ENCODE measurements at places on chromosomes 3 and 15.

DNA sequence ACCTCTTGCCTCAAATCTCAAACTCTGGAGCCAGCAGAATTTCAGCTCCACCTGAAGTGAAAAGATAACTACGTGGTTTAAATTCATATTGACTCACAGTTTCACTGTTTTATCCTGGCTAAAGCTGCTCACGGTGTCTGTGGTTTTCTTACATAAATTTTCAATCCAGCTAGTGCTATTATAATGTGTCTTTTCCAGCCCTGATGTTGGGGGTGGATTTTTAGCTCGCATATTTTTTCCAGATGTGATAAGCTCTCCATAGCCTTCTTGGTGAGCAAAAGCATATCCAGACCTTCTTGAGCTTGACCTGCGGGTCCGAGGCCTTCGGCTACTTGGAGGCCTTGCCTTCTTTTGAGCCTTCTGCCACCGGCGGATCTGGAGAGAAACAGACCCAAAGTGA is 239.3 kb downstream of the DTWD1 start:
- no peak for DNase-seq

DNA sequence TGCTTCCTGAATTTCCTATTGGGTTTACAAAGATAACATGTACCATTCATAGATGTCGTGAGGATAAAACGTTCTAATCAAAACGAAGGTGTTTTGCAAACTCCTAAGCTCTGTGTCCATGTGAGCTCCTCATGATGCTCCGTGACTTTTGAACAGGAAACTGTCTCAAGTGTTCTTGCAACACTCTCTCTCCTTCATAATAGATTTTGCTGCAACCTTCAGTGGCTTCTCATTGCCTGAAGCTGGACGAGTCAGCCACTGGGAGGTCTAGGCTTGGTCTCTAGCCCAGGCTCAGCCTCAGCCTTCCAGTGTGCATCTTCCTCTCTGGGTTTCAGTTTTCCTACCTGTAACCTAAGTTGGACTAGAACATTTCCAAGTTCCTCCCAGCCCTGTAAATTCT is 18.7 kb upstream of the BCL2A1 start:
- DNase-seq: no peak

- DNase-seq: no peak
Observed at GRCh38 chr3:143736205-143736997, 111.9 kb downstream of the SLC9A9 start.

GRCh38 chr3:152314677-152315353 is 46.1 kb downstream of the MBNL1 start:
- DNase-seq: no peak

- no peak for DNase-seq
Observed at GRCh38 chr3:10007126-10007782, 19.0 kb upstream of the FANCD2 start.

DNA sequence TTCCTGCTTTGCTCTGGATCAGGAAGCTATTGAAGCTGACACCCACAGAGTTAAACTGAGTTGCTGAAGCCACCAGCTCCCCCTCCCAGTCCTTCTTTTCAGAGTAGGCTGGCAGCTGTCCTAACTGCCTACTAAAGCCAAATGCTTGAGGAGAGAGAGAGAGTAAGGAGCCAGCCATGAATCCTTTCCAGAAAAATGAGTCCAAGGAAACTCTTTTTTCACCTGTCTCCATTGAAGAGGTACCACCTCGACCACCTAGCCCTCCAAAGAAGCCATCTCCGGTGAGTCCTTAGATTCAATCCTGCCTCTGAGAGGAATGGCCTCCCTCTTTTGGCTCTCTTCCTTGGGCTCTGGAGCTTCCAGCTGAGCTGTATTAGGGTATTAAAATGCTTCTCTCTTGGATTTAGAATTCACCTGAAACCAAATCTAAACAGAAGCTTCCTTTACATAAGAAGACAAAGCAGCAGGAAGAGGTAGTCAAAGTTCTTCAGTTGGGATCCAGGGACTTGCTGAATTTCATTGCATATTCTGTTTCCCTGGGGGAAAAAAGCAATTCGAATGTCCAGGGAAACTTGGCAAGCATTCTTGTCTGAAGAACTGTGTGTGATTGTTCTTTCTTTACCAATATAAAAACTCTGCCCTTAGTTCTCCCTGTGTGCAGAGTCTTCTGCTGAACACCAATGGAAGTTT is at the start of gene SLC15A2:
Gene SLC15A2, plus strand, starts transcription at position 101 of the 690 bp plus-strand sequence. Its CDS starts 76 bp downstream, at position 177.
- peak; percentile 66 for DNase-seq

DNA sequence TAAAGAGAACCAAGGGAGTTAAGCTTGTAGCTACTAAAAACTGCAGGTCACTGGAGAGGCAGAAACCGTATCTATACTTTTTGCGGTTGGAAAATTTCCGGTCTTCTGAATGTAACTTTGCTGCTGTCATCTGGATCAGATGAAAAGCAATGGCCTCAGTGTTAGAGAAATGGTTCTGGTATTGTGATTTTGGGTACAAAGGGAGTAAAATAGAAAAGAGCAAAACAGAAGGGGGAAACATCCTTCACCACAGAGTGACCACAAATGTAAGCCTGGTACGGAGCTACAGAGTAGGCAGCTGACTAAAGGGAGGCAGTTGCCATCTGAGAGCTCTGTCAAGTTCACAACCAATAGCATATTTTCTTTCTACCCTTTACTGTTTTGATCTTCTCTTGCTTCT is 5.6 kb downstream of the CD96 start:
- DNase-seq: no peak

DNA sequence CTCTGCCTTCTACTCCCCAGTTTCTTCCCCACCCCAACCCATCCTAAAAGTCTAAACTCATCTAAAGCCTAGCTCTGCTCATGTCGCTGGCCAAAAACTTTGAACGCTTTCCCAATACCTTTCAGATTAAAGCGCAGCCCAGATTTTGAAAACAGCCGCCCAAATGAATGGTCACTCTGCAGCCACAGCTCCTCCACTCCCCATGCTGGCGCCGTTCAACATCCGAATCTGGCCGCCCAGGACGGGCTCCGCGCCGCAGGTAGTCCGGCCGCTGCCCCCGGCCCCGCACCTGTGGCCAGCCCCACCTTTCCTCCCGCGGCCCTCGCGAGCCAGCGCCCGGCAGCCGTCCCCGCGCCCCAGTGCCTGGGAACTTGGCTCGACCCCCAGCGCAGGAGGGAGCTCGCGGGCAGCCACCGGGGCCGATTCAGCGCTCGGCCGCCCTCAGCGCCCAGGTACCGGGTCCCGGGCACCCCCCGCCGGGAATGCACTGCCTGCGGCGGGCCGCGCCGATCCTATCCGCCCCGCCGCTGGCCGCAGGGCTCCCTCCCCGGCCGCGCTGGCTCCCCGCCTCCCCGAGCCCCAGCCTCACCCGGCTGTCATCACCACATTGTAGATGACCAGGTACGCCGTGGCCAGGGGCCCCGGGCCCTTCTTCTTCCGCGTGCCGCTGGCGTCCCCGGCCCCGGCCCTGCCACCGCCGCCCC is 417 bp downstream of the HACD2 start:
- peak; percentile 61 for DNase-seq

GRCh38 chr3:183290216-183290615 is 37.2 kb downstream of the B3GNT5 start:
- DNase-seq: no peak

GRCh38 chr3:193016437-193016901 is 98.8 kb upstream of the MB21D2 start:
- DNase-seq: no peak

- no peak for DNase-seq
Observed at GRCh38 chr3:186411994-186412393, 50.0 kb upstream of the DGKG start.

- DNase-seq: no peak
Observed at GRCh38 chr3:42511736-42512135, 9.3 kb downstream of the VIPR1 start.

GRCh38 chr3:185313693-185314246 is 49.2 kb upstream of the MAP3K13 start:
- DNase-seq: no peak

DNA sequence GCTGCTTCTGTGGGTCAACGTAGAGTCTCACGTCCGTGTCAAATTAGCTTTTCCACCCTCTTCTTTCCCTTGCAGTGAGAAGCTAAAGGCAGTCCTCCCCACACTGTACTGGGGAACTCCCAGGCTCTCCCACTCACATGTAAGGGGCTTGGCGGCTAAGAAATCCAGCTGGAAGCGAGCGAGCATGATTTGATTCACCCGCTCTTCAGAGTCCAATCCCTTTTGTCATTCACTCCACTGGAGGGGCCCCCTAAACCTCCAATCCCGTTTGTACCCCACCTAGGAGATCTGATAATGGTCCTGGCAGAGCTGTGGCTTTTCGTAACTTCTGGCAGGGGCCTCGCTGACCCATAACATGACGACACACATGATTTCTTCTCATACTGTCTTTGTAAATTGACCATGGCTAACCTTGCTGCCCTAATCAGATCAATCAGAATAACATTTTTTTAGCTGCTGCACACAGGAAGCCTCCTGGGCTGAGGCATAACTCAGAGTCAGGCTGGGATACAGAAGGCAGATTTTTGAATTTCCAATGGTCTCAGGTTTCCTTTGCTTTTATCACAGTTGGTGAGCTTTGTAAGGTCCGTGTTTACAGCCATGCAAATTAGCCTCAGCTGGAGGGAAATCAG is 235.2 kb downstream of the GREM1 start:
- no peak for DNase-seq
